ENCODE measurements at places on chromosomes 16 and 17. TPM values are rescaled to one million over a fixed set of nuclear protein-coding genes. Genes with fewer than 3 reads are reported as not detected.

The ZNF423 gene
- total RNA-seq, result 3.2 TPM

The DHRS7C gene
- total RNA-seq, result not detected

DNA sequence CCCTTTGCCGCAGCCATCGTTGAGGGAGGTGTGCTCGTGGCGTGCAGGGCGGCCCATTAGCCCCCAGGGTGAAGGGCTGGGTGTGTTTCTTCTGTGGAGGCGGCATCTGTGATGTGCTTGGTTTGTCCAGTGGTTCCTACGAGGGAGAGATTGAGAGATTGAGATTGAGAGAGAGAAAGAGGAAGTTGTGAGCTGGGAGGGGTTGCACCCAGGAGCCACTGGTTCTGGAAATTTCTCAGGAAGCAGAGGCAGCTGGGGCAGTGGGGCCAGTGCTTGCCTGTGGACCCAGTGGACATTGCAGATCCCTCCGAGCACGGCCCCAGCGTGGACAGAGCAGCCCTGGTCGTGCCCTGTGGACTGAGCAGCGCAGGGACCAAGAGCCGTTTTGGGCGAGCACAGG, 72.0 kb upstream of the ZNF750 start:
- no peak overlapping the region for H3K27ac ChIP-seq
- no peak for DNase-seq
- H3K4me3 ChIP-seq, result no peak overlapping the region
- H3K27me3 ChIP-seq, result no peaks in the 10 kb centered on the region

GRCh38 chr16:66551348-66551759, 1.0 kb upstream of the CKLF start:
- peaks cover 32% of the 10 kb centered on the region for H3K4me1 ChIP-seq
- no peaks in the 10 kb centered on the region for H3K27me3 ChIP-seq
- H3K4me3 ChIP-seq, result no peak overlapping the region
- no peaks in the 10 kb centered on the region for H3K36me3 ChIP-seq
- peak; percentile 24 for DNase-seq
- H3K27ac ChIP-seq, result no peak overlapping the region

DNA sequence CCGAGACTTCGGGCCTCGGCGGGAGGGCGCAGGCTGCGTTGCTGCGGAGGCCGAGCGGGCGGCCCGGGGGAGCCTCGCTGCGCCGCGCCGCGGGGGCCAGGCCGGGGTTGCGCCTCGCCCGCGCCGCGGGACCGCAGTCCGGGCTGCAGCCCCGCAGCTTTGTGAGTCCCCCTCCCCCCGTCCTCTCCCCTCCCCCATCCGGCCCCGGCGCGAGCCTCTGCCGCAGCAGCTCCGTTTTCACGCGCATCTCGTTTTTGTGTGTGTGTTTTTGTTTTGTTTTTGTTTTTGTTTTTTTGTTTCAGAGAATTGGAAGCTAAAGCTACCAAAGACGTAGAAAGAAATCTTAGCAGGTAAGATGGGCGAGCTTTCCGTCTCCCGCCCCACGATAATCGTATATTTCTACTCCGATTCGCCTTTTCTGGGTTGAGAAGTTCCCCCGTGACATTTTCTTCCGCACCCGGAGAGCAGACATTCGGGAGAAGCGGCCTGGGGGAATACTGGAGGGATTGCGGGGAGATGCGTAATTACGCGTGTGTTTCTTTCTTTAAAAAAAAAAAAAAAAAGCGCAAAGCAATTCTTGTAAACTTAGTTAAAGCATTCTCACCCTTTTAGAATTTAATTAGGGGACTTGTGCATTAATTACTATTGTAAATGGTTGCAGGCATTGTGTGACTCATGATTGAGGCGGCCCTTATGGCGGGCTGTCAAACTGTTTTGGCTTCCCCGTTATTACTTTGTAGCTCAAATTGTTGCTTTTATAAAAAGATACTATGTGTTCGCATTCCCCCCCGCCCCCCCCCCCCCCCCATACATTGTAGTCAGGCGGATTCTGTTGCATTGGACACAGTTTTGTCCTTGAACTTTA, 732 bp downstream of the TNRC6A start:
- peak overlapping the region; percentile 74 for H3K27ac ChIP-seq
- H3K27me3 ChIP-seq, result no peaks in the 10 kb centered on the region
- peak overlapping the region; percentile 89 for H3K4me3 ChIP-seq
- peak; percentile 45 for DNase-seq
- peaks cover 3% of the 10 kb centered on the region for H3K36me3 ChIP-seq

DNA sequence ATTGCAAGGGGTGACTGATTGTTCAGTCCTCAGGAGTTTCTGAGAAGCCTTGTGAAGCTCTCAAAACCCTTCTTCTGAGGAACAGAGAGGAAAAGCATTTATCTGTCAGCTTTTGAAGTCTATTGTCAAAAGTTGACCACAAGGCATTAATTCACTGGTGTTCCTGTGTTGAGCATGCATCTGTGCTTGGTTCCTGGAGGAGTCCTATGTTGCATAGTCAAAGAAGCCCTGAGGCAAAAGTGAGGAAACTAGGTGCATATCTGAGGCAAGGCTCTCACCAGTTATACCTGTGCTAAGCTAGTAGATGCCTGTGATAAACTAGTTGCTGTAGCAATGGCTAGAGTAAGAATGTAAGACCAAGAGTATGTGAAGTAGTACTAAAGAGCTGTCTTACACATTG, 1.8 kb upstream of the HEATR6 start:
- DNase-seq, result no peak
- no peaks in the 10 kb centered on the region for H3K27me3 ChIP-seq
- H3K4me1 ChIP-seq, result peaks cover 14% of the 10 kb centered on the region

GRCh38 chr17:1793447-1793806, 31.6 kb downstream of the SERPINF1 start:
- no peak overlapping the region for H3K4me3 ChIP-seq
- peaks cover 2% of the 10 kb centered on the region for H3K36me3 ChIP-seq
- no peaks in the 10 kb centered on the region for H3K27me3 ChIP-seq
- DNase-seq, result no peak
- H3K27ac ChIP-seq, result no peak overlapping the region

- H3K4me1 ChIP-seq, result peaks cover 27% of the 10 kb centered on the region
- H3K4me3 ChIP-seq, result no peak overlapping the region
- no peaks in the 10 kb centered on the region for H3K36me3 ChIP-seq
- DNase-seq, result no peak
- no peaks in the 10 kb centered on the region for H3K27me3 ChIP-seq
- H3K27ac ChIP-seq, result no peak overlapping the region
Measured at GRCh38 chr17:76440751-76441362, 12.1 kb downstream of the UBE2O start.

DNA sequence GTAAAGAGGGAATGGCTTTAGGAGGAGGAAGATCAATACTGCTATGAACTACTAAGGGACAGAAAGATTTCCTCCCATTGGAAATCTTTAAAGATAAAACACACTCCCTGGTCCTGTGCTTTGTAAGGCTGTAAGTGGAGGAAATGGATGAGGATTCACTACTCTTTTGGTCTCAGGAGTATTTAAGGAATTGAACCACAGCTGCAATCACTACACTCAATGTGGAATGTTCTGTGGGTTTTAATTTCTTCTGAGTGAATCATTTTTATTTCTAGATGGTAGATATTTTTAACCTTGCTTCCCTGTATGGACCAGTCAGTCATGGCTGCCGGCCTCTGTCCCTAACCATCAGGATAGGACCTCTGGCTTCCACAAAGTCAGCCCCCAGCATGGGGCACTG, 65.6 kb downstream of the SDR42E1 start:
- no peak overlapping the region for H3K27ac ChIP-seq
- DNase-seq, result no peak

- H3K27me3 ChIP-seq, result peaks cover 3% of the 10 kb centered on the region
- no peaks in the 10 kb centered on the region for H3K4me1 ChIP-seq
- no peak overlapping the region for H3K4me3 ChIP-seq
- H3K27ac ChIP-seq, result no peak overlapping the region
Measured at GRCh38 chr17:43891851-43892646, 15.3 kb downstream of the MPP2 start.

GRCh38 chr16:23781176-23781575, 26.4 kb downstream of the CHP2 start:
- H3K4me1 ChIP-seq, result no peaks in the 10 kb centered on the region
- no peak for DNase-seq
- H3K4me3 ChIP-seq, result no peak overlapping the region
- H3K27me3 ChIP-seq, result no peaks in the 10 kb centered on the region
- H3K27ac ChIP-seq, result no peak overlapping the region

DNA sequence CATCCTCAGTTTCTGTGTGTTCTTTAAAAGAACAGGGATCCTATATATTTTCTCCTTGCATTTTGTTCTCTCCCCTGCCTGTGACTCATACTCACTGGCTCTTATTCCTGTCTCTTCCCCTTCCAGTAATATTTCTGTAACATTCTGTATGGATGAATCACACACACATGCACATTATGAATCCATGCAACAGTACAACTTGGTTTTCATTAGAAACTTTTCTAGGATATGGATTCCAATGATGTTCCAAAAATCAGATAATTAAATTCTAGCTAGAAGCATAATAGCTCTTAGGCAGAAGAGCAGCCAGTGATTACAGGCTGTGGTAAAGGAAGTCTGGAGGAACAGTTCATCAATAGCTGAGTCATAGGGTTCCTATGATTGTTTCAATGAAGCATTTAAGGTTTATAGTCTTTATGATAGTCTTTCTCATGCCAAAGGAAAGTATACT, 119.6 kb upstream of the PMFBP1 start:
- H3K27ac ChIP-seq, result peak overlapping the region; percentile 97
- H3K4me1 ChIP-seq, result peaks cover 32% of the 10 kb centered on the region
- H3K4me3 ChIP-seq, result peak overlapping the region; percentile 44
- no peaks in the 10 kb centered on the region for H3K27me3 ChIP-seq
- no peaks in the 10 kb centered on the region for H3K36me3 ChIP-seq
- DNase-seq, result peak; percentile 87

Measured in endothelial cell of umbilical vein (primary cell).